ENCODE measurements at places on chromosomes 11 and 22. TPM values are rescaled to one million over a fixed set of nuclear protein-coding genes. Genes with fewer than 3 reads are reported as not detected.

- no peaks in the 10 kb centered on the region for H3K36me3 ChIP-seq
- H3K27me3 ChIP-seq: no peaks in the 10 kb centered on the region
- H3K27ac ChIP-seq: peak overlapping the region; percentile 48
- H3K4me1 ChIP-seq: peaks cover 24% of the 10 kb centered on the region
- no peak for DNase-seq
Observed at GRCh38 chr22:25563761-25564319, 635 bp upstream of the GRK3 start.

DNA sequence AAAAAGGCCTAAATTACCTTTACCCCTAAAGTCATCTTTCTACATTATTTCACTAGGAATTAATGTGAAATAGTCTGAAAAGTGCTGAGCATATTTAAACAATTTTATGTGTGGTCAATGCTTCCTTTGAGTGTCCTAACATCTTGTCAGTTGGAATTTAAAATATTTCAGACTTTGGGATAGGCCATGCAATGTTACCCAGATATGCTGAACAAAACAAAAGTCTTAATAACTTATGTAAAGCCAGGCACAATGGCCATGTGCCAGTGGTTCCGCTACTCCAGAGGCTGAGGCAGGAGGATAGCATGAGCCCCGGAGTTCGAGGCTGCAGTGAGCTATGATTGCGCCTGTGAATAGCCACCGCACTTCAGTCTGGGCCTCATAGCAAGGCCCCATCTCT, 137.4 kb downstream of the CADM1 start:
- H3K4me1 ChIP-seq: no peaks in the 10 kb centered on the region
- H3K27me3 ChIP-seq: no peaks in the 10 kb centered on the region
- H3K36me3 ChIP-seq: no peaks in the 10 kb centered on the region
- no peak overlapping the region for H3K4me3 ChIP-seq
- DNase-seq: no peak

- no peak for DNase-seq
- H3K27me3 ChIP-seq: no peaks in the 10 kb centered on the region
- no peak overlapping the region for H3K4me3 ChIP-seq
- no peaks in the 10 kb centered on the region for H3K4me1 ChIP-seq
- H3K36me3 ChIP-seq: no peaks in the 10 kb centered on the region
- H3K27ac ChIP-seq: no peak overlapping the region
Observed at GRCh38 chr11:59849129-59849528, 3.8 kb upstream of the CBLIF start.

- H3K36me3 ChIP-seq: no peaks in the 10 kb centered on the region
- no peaks in the 10 kb centered on the region for H3K4me1 ChIP-seq
- H3K27ac ChIP-seq: no peak overlapping the region
- no peak for DNase-seq
Observed at GRCh38 chr11:100438376-100438775, 248.7 kb upstream of the ARHGAP42 start.

DNA sequence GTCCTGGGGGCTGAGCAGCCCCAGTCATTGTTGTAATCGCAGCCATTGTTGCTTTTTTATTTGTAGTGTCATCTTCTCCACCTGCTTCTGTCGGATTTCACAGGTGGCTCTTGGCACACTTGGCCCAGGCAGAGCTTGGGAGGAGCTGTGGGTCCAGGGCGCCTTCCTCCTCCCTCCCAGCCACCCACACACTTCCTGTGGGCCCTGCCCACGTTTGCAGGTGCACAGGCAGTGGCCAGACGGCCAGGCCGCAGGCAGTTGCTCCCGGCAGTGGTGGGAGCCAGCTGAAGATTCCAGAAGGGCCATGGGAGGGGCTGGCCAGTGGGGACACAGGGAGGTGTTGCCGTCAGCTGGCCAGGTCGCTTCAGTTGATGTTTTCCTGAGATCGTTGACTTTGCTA, 1191.9 kb downstream of the BRD1 start:
- H3K36me3 ChIP-seq: no peaks in the 10 kb centered on the region
- H3K4me1 ChIP-seq: no peaks in the 10 kb centered on the region
- DNase-seq: no peak
- no peaks in the 10 kb centered on the region for H3K27me3 ChIP-seq
- H3K27ac ChIP-seq: no peak overlapping the region

DNA sequence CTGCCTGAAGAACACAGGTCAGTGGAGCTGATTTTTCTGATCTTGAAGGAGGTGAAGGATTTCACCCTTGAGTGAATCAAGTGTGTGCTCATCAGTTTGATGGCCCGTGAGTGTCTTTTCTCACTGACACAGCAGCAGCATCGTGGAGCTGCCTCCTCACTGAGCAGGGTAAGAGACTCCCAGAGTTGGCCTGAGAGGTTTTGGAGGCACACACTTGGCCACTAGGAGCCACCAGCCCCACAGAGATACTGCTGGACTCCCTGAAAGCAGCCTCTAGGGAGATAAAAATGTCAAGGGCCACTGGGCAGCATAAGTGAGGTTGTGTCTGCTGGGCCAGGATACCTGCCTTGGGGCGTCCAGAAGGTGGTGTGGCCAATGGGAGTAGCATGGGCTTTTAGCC, 245.4 kb downstream of the GRIK4 start:
- H3K4me1 ChIP-seq: no peaks in the 10 kb centered on the region
- peaks cover 2% of the 10 kb centered on the region for H3K27me3 ChIP-seq
- no peaks in the 10 kb centered on the region for H3K36me3 ChIP-seq
- H3K27ac ChIP-seq: no peak overlapping the region
- H3K4me3 ChIP-seq: no peak overlapping the region
- DNase-seq: no peak

The CD44 gene
- 742 TPM for total RNA-seq

The POU2AF3 gene
- total RNA-seq: not detected

The BAIAP2L2 gene
- total RNA-seq: 1.0 TPM

The MS4A12 gene
- not detected for total RNA-seq

Measured in HCT116 (cell line).